ENCODE measurements at places on chromosomes 1 and 21.

DNA sequence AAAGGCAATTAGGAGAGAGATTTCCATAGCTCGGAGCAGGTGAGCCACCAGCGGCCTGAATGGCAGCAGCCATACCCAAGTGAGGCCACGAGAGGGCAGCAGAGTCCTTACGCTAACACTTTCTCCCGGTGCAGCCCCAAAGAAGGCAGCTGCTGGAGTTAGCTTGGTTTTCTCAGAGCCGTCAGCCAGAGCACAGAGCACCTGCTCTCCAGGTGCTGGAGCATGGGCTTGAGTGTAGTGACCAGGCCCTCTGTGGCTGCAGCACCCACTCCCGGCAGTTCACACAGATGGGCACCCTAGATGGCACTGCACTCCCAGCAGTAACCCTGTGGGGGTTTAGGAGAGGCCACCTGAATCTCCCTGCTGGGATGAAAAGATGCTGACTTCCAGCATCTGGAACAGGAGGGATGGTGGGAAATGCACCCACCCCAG, 45.8 kb downstream of the TMCC2 start:
- no peak for DNase-seq

DNA sequence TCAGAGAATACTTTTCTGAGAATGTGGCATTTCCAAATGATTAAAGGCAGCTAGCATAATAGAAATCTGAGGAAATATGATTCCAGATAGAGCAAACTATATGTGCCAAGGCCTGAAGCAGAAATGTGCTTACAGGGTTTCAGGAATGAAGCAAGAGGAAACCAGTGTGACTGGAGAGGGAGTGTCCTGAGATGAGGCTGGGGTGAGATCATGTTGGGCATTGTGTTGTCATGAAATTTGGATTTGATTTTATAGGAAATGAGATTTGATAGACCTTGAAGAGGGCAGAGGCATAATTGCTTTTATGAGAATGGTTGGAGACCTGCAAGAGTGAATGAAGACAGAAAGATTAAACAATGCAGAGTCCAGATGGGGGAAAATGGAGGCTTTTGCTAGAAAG, 338.1 kb upstream of the SNX7 start:
- peak; percentile 89 for DNase-seq

DNA sequence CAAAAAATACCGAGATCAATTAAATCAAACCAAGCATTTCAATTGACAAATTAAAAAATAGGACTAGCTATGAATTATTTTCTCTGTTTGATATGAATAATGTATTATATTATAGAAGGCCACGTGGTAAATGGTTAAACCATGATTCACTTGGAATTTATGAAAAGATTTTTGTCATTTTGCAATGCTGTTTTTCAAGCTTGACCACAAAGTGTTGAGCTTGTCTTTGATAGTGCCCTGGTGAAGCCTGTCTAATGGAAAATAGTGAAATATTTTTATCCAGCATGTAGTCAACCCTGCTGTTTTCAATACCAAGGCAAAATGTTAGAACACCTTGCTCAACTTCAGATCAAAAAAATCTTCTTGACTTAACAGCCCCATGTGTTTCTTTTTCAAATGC, 288.0 kb upstream of the PRMT6 start:
- DNase-seq: peak; percentile 18

DNA sequence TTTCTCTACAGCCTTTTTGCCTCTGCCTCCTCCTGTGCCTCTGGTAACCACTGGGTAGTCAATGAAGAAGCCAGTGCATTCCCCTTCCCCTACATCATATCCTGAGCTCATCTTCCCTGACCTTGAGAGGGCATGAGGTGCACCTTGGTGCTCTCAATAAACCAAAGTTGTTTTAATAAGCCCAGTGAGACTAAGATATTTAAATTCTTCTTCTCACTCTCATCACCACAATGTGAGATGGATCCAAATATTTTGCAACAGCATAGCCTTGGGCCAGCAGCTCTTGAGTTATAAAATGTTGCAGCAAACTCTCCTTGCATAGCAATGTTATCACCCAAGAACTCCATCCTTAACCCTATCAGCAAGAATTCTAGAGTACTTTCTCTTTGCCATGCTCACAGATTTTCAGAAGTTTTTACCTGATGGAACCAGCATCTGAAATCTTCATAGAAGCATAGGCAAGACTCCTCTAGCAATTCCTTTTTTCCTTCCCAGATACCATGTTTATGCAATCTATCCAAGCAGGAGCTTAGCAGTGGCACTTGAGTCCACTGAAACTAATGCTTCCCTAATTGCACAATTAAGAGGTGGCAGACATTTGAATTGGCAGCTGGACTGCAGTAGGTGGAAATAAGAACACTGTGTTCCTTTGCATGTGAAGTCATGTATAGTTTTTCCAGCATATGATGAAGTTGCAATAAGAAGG, 36.8 kb downstream of the CDC7 start:
- DNase-seq: peak; percentile 85

DNA sequence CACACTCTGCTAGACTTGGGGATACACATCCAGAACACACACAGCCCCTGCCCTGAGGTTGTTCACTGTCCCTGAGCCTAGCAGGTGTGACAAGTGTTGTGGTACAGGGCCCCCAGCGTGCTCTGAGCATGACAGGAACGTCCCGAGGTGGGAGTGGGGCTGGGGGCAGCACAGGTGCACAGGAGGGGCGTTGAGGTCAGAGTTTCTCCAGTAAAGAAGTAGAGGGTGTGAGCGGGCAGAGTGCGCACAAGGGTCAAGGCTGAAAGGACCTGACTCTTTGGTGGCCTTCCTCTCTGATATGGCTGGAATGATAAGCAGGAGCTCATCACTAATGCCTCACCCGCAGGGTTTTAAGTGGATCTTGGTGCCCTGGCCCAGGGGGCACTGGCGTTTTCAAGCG, 1.3 kb upstream of the FALEC start:
- no peak for DNase-seq

DNA sequence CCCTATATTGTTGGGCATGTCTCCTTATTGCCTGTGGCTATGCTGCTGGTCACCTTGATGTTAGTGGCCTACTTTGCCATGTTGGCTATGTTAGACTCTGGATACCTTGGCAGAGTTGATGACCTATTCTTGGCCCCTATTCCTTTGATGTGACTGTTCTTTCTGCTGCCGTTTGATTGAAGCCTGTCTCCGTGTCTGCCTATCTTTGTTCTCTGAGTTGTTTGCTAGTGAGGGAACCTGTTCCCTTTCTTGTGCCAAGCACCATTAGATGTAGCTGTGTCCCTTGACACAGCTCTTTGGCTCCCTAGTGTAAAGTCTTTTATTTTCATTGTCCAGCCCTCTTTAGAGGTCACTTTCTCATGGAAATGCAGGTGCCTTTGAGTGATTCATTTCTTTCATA, 28.7 kb upstream of the PAPPA2 start:
- DNase-seq: no peak

- no peak for DNase-seq
Observed at GRCh38 chr1:149937759-149938158, 1.1 kb upstream of the MTMR11 start.

GRCh38 chr1:81113688-81114087, 687.0 kb upstream of the ADGRL2 start:
- peak; percentile 28 for DNase-seq

DNA sequence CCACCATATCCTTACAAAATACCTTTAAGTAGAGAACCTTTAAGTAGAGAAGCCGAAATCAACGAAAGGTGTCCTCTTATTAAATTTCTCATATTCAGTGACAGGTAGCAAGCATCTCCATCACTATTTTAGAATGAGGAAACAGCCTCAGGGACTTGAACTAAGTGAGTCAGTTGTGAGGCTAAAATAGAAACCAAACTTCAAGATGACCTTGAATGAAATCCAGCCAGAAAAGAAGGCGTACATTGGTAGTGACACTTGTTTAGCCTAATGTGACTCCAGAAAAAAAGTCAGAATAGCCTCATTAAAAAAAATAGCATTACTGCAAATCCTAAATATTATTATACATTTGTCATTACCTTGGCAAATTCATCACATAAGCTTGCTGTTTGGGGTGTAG, 20.1 kb downstream of the RGS8 start:
- DNase-seq: no peak

- DNase-seq: no peak
Observed at GRCh38 chr1:54884135-54884586, 2.8 kb downstream of the DHCR24 start.

DNA sequence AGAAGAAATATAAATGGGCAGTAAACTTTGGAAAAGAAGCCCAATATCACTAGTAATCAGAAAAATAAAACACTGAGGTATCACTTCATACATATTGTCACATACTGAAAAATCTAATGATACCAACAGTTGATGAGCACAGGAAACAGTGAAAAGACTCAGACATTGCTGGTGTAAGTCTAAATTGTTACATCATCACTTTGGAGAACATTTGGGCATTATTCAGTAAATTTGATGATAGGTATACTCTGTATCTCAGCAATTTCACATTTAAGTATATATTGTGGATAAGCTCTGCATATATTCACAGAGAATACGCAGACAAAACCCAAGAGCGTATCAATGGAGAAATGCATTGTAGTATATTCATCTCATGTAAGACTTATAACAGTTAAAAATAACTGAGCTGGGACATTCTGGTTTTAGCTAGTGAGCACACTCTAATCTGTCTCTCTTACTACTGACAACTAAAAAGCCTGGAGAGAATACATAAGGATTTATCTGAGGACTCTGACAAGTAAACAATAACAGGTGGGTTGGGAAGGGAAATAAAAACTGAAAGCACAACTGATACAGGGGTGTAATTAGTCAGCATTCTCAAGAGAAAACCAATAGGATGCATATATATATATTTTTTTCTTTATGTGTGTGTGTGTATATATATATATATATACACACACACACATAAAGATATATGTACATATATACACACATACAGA, 212.7 kb upstream of the JUN start:
- DNase-seq: no peak

DNA sequence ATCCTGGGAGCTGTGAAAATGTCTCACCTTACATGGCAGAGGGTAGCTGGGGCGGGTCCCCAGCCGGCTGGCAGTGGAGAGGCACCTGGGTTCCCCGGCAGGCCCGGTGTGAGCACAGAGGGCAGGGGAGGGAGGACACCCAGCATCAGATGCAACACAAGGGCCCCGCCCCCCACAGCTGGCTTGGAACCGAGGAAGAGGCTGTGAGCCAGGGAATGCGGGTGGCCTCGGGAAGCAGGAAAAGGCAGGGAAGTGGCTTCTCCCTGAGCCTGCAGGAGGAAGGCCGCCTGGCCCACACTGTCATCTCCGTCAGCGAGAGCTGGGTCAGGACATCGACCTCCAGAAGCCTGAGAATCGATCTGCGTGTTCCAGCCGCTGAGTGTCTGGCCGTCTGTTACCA, 87.3 kb downstream of the SIK1 start:
- DNase-seq: no peak

GRCh38 chr1:59761443-59761842, 53.3 kb upstream of the HOOK1 start:
- no peak for DNase-seq

DNA sequence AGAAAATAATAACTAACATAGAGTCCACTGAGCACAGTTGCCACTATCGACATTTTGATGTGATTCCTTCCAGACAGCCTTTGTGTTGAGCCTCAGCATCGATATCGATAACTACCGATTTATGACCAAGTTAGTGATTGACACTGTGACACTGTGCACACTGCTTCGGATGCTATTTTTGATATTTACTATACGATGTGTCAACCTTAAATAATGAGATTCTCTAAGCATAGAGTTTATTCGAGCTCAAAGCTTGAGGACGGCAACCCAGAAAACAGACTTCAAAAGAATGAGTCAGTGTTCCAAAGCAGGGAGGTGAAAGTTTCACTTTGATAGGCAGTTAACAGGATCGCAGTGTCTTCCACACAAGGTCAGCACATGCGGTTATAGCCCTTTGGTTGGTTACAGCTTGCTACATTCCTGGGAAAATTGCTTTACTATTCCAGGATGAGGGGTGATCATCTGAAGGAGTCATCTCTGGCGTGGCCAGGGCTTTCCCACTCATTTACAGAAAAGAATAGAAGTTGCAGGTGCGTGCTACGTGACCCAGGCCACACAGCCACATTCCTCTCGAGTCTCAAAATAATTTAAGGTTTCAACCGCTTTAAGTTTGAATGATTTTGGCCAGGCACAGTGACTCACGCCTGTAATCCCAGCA, 53.6 kb upstream of the EFHD2 start:
- DNase-seq: no peak

DNA sequence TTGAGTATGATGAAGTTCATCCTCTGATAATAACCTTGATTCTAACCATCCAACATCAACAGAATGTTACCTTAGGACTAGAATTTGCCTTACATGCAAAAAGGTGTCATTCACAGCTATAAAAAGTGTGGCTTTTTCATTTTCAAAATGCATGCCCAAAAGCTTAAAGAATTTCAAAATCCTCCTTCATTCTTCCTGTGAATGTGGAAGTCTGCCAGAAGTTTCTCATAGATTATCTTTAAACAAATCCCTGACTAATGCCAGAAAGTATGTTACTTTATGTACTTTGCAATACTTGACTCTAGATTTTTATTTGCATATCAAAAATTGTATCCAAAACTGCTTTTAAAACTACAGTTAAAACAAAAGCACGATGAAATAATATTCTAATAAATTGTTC, 270.6 kb upstream of the ZRANB2 start:
- DNase-seq: peak; percentile 40

- peak; percentile 83 for DNase-seq
Observed at GRCh38 chr1:32400876-32401631, 6.8 kb upstream of the BSDC1 start.

GRCh38 chr1:157774412-157774811, 2.5 kb downstream of the FCRL2 start:
- DNase-seq: no peak

DNA sequence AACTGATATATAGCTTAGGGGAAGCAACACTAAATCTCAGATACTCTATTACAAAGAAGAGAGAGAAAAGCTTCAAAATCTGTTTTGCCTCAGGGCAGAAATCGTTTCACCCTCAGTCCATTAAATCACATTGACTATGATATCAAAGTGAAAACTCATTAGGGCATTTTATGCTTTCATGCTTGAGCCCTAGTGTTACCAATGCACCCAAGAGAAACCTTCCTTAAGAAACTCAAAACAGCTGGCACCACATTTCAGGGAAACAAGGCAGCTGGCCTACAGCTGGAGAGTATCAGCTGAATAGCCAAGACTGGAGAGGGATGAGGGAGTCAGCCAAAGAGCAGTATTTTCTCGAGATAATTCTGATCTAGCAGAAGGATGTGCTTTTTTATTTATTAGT, 14.9 kb downstream of the COLGALT2 start:
- no peak for DNase-seq

DNA sequence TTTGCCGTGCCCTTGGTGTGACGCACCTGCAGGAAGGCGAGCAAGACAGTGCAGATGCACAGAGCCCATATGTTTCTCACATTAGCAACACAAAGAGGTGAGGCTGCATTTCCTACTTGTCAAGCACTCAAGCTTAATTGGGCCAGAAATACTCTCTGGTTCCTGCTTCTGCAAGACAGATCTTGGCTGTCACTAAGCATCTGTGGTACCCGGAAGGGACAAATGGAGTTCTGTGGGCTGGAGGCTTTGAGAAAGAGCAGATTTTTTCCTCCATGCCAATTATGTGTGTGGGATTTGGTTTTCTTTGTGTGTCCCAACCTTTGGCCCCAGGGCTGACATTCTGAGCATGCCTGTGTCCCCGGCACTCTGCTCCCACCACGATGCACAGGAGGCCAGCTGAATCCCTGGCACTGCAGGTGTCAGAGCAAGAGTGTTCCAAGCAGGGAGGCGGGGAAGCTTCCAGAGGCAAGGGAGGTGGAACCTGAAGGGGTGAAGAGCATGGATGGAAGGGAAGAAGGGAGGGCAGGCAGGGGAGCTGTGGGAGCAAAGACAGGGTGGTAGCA, 52.0 kb upstream of the STUM start:
- DNase-seq: no peak
